Stromal cell of bone marrow (primary cell): ENCODE measurements at places on chromosomes 5 and 9.

GRCh38 chr5:64680289-64680688 is 10.0 kb upstream of the SHISAL2B start:
- no peak for DNase-seq

DNA sequence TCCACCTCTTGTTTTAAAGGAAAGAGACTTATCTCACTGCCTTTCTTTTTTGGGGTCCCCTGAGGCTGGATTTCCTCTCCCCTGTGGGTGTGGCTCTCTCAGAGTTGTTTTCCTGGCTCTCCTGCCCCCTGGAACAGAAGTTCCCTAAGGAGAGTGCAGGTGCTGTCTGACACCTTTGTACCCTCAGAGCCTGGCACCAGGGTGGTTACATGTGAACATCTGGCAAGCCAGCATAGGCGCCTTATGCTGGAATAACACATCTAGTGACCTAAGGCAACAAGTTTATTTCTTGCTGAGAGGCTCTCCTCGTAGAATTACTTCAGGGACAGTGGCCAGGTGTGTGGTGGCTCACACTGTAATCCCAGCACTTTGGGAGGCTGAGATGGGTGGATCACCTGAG is 172.9 kb upstream of the PTCH1 start:
- no peak for DNase-seq

GRCh38 chr9:23630488-23630887 is 195.6 kb downstream of the ELAVL2 start:
- DNase-seq = no peak

DNA sequence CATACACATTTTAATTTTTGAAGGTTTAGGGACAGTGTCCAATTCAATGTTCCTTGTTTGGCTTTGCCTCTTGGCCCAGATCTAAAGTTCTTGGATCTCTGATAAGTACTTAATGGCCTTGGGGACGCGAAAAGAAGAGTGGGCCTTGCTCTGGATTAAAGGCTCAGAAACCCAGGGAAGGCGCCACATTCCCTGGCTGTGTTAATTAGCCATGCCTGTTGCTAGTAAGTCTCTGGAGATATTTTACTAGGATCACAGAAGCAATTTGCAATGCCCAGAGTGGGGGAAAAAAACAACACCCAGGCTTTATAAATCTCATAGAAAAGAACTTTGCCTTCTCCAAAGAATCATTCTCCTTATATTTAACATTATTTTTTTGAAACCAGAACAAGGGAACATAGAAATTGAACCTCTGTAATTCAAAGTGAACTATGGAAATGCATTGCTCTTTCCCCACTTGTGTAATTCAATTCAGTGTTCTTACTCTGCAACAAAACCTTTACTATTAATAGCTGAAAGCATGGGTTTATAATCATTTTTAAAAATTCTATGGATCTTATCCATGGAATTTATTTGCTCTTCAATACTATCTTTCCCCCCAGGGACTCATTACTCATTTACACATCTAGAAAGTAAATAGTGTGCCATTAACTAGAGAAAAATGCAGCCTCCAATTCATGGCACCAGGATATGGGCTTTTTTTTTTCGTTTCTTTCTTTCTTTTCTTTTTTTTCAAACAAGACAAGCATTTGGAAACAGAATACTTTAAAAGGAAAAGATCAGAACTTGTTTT is 172.2 kb upstream of the ANKRD55 start:
- no peak for DNase-seq

DNA sequence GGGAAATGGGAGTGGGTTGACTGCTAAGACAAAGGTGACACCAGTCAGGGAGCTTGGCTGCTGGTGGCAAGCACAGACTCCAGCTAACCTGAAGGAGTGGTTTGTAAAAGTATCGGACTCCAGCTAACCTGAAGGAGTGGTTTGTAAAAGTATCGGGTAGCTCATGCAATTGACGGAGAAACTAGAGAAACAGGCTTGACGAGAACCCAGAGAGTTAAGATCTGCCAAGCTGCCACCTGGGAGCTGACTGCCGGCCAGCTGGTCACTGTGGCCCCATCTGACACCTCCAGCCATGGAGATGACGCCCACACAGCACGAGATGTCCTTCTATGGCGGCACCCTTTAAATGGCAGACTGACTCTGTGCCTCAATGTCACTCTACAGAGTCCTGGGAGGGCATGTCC is 28.3 kb upstream of the CRB2 start:
- no peak for DNase-seq

DNA sequence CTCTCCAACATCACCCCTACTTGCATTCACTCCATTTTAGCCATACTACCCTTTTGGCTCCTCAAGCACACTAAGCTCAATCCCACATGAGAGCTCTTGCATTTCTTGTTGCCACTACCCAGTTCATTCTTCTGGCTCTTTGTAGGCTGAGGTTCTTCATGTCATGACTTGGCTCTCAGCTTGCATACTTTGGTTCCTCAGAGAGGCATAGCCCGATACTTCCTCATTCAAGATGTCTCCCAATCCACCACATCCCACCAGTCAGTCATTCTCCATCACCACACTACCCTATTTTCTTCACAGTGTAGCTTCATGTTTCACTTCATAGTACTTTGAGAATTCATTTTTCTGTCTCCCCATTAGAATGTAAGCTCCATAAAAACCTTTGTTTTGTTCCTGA is 116.7 kb downstream of the NR6A1 start:
- DNase-seq = no peak

GRCh38 chr5:28216939-28217360 is 1178.6 kb upstream of the CDH9 start:
- DNase-seq = no peak

- DNase-seq = no peak
These were observed 60.7 kb downstream of the MAT2B start for GRCh38 chr5:163565931-163566608.

DNA sequence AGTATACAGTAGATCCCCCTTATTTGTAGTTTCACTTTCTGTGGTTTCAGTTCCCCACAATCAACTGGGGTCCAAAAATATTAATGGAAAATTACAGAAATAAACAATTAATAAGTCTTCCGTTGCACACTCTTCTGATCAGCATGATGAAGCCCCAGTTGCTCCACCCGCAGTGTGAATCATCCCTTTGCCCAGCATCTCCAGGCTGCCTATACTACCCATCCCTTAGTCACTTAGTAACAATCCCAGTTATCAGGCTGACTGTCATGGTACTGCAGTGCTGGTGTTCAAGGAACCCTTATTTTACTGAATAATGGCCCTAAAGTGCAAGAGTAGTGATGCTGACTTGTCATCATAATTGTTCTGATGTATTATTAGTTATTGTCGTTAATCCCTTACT is 28.9 kb downstream of the SHC3 start:
- DNase-seq = peak; percentile 26

DNA sequence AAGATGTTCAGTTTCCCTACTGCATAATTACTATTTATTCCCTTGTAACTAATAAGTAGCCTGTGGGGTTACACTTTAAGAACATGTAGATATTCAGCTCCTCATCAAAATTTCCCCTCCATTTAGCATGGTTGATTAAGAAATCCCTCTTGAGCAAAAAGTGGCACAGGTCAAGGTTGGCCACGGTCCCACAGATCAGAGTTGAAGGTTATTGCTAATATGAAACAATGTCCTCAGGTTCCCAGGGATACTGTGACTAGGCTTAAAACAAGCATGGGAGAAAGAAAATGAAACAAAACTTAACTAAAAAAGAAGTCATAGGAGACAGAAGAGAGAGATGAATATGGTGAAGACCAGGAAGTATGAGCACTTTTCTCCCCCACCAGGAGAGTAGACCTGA is 64.2 kb downstream of the RFK start:
- DNase-seq = no peak

- no peak for DNase-seq
These were observed 116.2 kb downstream of the WNK2 start for GRCh38 chr9:93300175-93300572.

DNA sequence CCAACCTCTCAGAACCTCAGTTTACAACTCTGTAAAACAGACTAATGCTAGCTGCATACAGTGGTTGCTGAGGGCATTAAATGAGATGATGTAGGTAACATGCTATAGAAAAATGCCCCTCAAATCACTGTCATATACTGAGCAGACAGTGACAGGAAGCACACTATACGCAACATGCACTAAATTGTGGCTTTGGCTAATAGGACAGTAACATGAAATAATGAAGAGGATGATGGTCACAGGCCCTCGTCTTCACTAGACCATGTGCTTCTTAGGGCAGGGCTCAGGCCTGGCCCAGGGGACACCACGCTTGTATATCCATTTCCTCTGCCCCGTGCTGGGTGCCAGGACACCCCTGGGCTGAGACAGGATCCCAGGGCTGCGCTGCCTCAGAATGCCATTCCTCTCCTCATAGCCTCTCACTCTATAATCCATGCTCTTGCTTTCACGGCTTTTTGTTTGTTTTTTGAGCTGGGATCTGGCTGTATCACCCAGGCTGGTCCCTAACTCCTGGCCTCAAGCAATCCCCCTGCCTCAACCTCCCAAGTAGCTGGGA is 18.9 kb downstream of the CSF1R start:
- DNase-seq = no peak

GRCh38 chr9:135805422-135806022 is 101.8 kb downstream of the CAMSAP1 start:
- DNase-seq = no peak
